ENCODE measurements at places on chromosomes 7 and 10.

- no peak for DNase-seq
These were observed 26.2 kb upstream of the EXOC6 start for GRCh38 chr10:92822060-92822634.

DNA sequence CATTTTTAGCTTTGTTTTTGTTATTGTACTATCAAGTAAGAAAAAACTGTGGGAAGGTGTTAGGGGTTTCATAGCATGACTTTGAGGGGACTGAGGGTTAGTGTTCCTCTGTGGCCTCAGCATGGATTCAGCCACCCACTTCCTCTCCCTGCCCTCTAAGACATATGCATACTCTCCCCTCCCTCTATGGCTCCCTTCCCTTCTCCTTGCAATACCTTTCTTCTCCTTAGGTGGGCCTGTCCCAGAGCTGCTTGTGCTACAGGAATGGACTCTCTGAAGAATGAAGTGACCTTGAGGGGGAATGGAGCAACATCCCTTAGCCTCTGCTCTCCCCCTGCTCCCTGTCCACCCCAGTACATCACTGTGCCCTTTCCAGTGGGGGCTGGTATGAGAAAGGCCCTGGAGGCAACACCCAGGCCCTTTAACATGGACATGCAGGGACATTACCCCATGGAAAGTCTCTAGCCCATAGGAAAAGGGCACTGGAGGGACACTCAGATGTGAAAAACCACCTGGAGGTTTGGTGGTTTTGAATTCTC is 22.4 kb downstream of the CDH23 start:
- DNase-seq = no peak

DNA sequence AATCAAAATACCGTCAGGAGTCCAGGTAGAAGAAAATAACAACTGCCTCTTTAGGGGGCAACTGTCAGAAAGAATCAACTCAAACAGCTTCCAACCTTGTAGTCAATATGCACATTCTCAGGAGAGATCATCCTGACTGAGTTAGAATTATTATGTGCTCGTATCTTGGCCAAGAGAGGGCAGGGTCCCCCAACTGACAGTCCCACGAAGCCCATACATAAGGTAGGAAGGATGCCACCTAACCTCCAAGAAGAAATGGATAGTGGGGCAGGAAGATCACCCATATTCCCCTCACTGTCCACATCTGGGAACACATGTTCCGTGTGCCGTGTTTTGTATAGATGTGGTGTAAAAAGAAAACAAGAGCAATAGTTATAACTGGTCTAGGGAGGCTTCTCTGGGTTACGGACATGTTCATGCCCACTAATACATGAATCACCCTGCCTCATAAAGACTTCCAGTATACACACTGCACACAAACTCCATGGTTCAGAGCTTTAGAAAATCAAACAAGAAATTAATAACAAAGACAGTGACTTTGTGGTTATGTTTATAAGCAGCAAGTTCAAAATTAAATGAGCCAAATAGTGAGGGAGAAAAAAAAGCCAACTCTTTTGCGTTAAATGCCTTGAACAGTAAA is 295.6 kb downstream of the FGFR2 start:
- no peak for DNase-seq

DNA sequence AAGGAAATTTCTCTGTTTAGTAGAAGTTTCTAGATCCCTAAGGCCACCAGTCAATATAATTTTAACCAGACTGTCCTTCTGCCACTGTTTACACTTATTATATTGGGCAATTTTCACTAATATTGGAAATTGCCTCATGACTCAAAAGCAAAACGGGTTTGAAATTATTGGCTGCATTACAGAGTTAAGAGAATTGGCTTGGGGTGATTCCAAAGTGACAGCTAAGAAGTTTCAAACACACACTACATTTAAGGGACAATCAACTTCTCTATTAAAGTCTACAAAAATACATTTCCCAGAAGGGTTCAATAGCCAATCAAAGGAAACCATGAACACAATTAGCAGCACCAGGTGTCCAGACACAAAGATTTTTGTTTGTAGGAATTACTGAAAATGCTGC is 111.9 kb downstream of the NEBL start:
- no peak for DNase-seq

- DNase-seq = no peak
These were observed 20.2 kb upstream of the TRPV6 start for GRCh38 chr7:142905759-142906158.

DNA sequence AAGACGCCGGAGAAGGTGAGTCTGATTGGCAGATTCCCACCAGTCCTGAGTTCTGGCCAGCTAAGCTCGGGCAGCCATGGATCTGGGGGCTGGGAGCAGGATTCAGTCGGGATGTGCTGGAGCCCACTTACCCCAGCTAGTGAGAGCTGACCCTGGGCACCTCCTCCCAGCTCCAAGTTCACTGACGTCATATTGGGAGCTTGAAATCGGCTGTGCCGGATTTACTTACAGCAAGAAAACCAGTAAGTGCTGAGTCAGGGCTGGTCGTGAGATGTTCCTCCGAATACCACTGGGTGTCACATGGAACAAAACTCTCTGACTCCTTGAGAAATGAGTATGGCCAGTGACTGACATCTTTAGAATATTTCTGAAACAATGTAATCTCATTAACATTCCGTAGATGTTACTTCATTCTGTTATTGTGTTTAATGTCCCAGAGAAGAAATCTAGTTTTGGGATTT is 621.2 kb downstream of the SDK1 start:
- DNase-seq = peak; percentile 25

- no peak for DNase-seq
These were observed 2.5 kb upstream of the MICALL2 start for GRCh38 chr7:1461646-1462375.

- DNase-seq = no peak
These were observed 162.6 kb downstream of the FAM107B start for GRCh38 chr10:14611968-14612693.

- no peak for DNase-seq
These were observed 114.7 kb downstream of the PDGFA start for GRCh38 chr7:404812-405488.

GRCh38 chr7:143320620-143321019 is 4.7 kb downstream of the CLCN1 start:
- no peak for DNase-seq

- no peak for DNase-seq
These were observed 52.3 kb upstream of the OPN4 start for GRCh38 chr10:86601956-86602602.

DNA sequence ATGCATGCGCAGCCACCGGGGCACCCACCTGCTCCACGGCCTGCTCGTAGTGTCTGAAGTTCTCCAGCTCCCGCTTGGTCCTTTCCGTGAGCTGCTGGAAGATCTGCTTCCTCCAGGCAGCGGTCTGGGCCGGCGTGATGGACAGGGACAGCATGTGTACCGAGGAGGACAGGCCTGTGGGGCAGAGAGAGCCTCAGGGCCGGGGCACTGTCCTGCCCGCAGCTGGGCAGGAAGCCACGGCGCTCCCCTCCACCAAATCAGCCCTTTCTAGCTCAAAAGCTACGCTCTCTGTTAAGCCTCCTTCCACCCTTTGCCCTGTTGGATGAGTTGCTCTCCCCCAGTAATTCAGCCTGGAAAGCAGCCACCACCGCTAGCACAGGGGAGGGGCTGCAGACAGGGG is 19.2 kb downstream of the TECPR1 start:
- no peak for DNase-seq

DNA sequence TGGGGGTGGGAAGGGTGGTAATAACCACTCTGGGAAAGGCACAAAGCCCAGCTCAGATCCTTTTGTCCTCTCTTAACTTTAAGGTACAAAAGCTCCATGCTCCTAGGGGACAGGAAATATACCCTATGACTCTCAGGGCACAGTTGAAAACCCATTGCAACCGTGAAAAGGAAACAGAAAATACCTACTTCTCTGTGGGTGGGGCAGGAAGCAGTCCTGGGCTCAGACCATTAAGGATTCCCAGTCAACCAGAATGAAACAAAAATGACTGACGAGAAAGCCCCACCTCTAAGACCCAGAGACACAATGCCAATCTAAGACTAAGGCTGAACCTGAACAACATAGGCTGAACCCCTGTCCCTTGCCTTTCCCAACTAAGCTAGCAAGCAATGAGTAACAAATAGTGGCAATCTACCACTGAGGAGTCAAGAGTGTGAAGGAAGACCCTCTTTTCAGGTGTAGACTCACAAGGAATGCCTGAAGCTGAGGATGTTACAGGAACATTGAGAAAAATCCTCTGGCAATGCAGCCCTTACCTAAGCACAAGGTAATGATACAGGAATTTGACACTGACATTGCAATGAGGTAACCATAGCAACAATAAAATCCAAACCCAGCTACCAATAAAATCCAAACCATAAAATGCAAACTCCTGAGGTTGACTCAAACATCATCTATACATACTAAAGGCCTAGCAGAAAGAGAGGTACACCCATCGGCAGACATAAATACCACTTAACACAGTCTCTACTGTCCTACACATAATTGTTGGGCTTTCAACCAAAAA is 380.1 kb downstream of the HPSE2 start:
- DNase-seq = no peak

DNA sequence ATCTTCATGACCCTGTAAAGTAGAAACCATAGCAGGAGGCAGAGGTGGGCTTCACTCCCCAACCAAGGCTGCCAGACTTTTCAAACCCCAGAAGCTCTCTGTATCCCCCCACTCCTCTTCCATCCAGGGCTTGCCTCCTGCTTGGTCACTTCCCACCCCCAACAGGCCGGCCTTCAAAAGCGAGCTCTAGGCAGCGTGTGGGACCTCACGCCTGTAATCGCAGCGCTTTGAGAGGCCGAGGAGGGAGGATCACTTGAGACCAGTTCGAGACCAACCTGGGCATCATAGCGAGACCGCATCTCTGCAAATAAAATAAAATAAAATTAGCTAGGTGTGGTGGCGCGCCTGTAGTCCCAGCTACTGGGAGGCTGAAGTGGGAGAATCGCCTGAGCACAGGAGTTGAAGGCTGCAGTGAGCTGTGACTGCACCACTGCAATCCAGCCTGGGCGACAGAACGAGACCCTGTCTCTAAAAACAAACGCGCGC is 743 bp upstream of the POR start:
- DNase-seq = no peak

GRCh38 chr7:42964293-42964692 is 32.1 kb downstream of the MRPL32 start:
- no peak for DNase-seq

- no peak for DNase-seq
These were observed 13.1 kb upstream of the GRB10 start for GRCh38 chr7:50795831-50796230.

DNA sequence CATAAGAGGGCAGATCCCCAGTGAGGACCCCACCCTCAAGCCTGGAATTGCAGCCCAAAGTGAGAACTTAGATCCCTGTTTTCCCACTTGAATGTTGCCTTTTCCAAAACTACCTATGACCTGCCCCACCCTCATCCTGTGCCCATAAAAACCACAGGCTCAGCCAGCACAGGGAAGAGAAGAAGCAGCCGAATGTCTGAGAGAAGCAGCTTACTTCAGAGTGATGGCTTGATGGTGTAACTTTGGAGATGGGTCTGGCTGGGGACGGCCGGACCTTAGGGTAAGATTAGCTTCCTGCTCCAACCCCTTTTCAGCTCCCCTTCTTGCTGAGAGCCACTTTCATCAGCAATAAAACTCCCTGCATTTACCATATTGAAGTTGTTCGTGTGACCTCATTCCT is 5.7 kb downstream of the SLC25A40 start:
- no peak for DNase-seq

GRCh38 chr7:7720750-7721621 is 2.6 kb upstream of the RPA3 start:
- no peak for DNase-seq
